ENCODE measurements at places on chromosomes 12 and 14.

DNA sequence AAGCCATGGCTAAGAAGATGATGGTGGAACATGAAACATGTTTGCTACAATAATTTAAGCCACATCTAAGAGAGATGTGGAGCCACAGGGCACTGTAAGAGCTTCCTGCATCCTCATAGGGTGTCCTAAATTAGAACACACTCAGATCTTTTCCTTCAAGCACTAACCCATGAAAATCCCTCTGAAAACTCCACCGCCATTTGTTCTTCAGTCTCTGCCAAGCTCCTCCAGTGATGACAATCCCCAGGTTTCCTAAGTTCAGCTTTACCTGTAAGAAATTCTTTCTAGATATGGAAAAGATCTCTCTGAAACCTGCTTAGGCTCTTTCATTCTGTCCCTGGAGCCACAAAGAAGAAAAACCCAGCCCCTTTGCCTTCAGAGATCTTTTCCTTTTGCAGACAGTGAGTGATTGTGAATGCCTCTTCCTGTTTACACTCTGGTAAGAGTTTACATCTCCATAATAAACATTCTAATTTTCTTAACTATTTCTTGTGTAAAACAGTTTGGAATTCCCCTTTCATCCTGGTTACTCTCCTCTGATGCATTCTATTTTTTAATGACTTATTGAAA lies 907.2 kb downstream of the VRK1 start:
- DNase-seq, result no peak

DNA sequence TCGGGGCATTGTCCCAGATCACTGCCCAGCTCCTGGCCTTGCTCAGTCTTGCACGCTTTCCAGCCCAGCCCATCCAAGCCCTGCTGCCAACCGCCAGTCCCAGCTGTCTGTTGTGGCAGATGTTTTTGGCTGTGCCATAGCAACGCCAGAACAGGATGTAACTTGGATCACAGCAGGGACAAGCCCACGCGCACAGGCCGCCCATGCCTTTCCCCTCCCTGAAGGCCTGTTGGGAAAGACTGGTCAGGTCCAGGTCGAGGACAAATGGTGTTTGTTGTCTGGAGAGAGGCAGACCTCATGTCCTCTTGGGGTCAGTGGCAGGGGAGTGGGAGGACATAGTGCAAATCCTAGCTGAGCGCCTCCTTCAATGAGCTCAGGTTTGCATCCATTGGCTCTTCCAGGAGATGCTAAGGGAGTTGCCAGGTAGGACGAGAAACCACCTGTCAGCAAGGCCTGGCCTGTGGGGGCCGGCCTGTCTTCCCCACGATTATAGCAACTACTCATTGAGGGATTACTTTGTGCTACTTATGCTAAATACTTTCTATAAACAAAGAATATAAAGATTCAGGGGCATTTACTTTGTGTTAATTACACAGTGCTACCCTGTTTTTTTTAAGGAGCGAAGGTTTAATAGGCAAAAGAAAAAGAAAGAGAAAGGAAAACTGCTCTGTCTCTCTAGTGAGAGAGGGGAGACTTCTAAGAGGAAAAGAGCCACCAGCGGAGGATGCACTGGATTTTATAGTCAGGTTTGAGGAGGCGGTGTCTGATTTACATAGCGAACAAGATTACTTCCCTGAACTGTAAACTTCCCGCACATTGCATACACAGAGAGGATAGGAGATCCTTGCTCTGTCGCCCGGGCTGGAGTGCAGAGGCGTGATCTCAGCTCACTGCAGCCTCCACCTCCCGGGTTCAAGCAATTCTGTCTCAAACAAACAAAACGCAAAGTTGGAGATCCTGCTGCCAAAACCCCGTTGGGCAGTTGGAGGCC lies 42.8 kb upstream of the CORO1C start:
- no peak for DNase-seq

DNA sequence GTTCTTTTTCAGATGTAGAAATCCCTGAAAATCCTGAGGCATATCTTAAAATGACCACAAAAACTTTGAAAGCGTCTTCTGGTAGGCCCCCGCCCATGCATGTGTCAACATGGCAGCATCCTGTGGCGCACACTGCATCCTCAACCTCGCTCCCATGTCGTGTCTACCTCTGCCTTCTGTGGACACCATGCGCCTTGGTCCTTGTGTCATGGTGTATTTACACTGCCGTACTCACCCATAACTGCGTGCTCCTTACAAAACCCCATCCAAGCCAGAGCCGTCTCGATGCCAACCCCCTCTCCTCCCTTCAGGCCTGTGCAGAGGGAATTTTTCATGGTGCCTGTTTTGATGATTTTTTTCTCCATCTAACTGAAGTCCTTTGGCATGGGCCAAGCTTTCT lies 78.9 kb downstream of the ESR2 start:
- DNase-seq, result no peak

- DNase-seq, result no peak
Observed at GRCh38 chr12:64181430-64182291, 40.4 kb downstream of the KICS2 start.

- DNase-seq, result no peak
Observed at GRCh38 chr12:122523280-122523679, 3.5 kb downstream of the RSRC2 start.

- no peak for DNase-seq
Observed at GRCh38 chr14:90968025-90968424, 92.4 kb downstream of the RPS6KA5 start.

DNA sequence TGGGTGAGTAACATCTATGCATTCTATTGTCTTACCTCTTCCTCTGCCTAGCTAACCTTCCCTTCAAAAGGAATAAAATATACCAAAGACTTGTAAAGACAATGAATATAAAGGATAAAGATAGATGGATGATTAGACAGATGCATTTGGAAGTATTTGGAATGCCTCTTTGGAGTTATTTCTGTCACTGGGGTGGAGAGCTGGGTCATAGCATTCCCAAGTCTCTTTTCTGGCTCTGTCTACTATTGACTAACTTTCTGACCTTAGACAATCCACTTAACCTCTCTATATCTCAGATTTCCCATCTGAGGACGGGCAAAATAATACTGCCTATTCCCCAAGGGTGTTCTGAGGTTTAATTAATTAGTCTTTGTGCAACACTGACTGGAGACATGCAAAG lies 517.4 kb downstream of the DIO2 start:
- DNase-seq, result no peak

DNA sequence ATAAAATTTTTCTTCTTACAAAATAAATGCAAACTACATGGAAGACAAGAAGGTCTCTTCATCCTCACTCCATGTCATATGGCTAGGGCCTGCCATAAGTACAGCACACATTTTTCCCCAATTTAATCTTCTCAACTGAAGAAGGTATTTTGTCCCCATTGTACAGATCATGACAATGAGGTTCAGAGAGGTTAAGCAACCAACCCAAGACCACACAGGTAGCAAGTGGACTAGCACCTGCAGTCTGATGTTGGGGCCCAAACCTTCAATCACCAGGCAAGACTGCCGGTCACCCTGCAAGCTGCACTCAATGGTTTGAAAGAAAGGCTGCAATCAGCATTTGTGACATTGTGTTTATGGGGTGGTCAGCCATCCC lies 6.5 kb upstream of the MEG3 start:
- DNase-seq, result no peak

DNA sequence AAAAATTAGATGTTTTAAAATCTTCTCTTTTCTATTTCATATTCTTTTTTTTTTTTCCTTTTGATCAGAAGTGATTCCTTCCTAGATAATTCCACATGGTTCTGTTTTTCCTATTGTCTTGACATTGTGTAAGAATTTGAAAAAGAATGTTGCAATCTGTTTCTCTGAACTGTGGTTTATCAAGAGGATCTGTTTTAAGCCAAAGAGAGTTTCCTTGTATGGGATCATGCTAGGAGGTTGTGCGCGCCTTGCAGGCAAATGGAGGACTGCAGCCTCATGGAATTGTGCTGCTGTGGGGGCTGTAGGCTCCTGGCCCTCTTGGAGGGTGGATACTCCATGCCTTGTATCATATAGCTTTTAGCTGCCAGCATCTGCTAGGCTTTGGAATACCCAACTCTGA lies 43.3 kb upstream of the MBIP start:
- no peak for DNase-seq

- no peak for DNase-seq
Observed at GRCh38 chr14:73738518-73739173, 24.5 kb upstream of the PNMA1 start.

GRCh38 chr14:59632381-59632780 lies 55.8 kb upstream of the CCDC175 start:
- no peak for DNase-seq

DNA sequence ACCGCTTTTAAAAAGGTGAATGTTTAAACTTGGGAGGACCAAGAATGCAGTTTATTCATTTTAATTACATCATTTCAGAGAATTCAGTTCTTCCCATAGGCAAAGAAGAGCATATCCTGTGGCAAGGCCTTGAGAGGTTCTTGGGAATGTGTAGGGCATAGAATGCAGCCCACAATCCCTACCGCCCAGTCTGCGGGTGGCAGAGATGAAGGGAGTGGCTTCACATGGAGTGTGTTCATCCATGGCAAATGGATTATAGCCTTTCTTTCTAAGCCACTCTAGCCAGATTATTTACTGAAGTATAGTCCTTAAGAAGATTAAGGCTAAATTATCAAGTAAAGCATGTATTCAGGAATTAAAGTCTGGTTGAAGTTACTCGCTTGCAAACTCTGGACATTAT lies 97.4 kb downstream of the TSPAN8 start:
- no peak for DNase-seq

DNA sequence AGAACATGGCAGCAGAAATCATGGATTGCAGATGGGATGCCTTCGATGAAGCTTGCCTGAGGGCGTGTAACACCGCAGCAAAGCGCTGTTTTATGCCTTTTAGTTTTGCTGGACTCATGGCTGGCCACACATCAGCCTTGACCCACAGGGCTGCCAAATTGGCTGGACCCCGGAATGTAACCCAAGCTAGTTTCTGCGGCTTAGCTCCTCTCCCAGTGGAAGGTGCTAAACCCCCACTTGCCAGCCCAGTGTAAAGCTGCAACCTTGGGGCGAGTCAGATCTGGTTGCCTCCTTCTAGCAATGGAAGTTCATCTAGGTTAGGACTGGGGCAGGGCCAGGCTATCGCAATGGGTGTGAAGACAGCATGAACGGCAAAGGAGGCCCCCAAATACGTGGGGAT lies 38.3 kb downstream of the MEG3 start:
- DNase-seq, result no peak
